ENCODE measurements at places on chromosomes 1 and 21.
A peak's percentile ranks its signal among the peaks of the same experiment; 100 is the strongest.

DNA sequence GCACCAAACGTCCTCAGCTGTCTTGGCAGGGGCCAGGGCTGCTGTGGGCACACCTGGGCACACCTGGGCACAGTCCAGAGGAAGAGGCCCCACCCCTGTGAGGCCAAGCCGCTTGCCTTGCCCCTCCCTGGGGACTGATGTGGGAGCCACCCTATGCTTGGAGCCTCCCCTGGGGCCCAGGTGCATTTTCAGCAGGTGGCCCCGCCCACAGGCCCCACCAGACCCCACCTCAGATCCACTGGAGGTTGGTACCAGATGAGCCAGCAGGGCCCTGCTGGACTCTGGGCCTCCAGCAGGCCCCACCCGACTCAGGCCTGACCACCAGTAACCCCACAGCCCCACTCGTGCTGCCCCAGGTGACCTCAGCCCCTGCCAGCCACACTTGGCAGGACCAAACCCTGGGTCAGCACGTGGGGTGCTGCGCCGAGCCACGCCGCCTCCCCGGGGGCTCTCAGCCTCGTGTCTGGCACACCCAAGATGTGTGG is 8.8 kb downstream of the SLC19A1 start:
- no peak for DNase-seq

DNA sequence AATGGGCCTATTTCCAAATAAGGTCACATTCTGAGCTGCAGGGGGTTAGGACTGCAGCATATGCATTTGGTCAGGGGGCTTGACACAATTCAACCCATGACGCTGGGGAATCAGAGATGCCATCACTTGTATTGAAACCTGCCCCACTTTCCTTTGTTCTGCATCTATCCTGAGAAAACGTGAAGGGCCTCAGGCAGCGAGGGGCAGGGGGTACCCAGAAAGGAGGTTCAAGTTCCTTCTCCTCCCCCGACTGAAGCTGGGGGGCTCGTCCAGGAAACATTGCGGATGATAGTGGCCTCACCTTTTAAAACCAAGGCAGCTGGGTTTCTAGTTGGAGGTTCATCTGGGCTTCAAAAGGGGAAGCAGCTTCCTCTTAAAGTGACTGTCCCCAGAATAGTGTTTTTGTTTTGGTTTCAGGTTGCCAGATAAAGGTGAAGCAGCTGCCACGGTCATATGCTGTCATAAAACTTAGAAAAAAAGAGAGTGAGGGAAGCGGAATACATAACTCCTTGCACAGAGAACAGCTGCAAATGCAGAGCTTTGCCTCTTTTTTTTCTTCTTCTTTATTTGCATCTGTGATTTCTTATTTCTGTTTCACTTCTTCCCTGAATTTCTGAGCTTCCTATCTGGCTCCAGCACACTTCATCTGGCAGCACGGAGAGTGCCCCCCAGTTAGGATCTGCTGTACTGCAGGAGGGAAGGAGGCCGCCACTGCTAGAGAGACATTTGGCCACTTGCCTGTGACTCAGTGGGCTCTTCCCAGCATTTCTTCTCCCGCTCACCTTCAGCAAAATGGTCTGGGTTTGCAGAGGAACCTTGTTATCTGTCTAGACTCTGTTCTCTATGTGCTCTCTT is 142.0 kb downstream of the AJAP1 start:
- DNase-seq, result no peak

DNA sequence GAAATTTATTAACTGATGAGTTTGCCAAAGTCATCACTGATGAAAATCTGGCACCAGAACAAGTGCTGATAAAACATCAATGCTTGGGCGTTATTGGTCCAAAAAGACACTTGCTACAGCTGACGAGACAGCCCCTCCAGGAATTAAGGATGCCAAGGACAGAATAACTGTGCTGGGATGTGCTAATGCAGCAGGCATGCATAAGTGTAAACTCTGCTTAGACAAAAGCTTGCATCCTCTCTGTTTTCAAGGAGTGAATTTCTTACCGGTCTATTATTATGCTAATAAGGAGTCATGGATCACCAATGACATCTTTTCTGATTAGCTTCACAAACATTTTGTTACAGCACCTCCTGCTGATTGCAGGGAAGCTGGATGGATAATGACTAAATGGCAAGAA is 402.0 kb downstream of the LTN1 start:
- no peak for DNase-seq

GRCh38 chr1:5428351-5428750 is 563.9 kb downstream of the NPHP4 start:
- no peak for DNase-seq

DNA sequence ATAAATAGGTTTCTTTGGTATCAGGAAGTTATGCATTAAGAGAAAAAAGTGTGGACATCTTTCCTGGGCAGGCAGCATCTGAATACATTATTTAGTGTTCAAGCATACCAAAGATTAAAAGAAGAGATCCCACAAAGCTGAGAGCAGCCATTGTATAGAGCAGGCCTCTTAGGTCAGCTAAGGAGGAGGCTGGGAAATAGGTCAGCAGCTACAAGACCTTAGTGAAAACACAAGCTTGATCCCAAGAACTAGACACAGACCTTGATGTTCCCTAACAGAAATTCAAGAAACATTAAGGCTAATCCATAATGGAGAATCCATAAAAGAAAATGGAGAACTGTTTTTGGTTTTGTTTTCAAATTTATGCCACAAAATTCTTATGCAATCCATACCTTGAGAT is 135.3 kb upstream of the DPT start:
- DNase-seq, result no peak

GRCh38 chr1:113488576-113489177 is 98.4 kb downstream of the MAGI3 start:
- no peak for DNase-seq

DNA sequence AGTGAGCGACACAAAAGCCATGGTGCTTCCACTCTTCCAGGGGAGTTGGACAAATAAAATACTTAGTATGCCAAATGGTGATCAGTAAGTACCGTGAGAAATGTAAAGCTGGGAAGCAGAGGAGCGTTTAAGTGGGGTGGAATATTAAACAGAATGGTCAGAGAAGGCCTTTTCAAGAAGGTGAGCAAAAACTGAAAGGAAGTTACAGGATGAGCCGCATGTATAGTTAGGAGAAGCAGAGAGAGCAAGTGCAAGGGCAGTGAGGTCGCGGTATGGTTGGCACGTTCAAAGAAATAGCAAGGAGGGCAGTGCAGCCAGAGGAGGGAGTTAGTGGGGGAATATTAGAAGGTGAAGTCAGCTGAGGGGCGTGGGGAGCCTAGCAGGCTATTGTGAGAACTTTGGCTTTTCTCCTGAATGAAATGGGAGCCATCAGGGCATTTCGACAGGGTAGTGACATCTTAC is 748 bp upstream of the ATP6V0B start:
- no peak for DNase-seq

DNA sequence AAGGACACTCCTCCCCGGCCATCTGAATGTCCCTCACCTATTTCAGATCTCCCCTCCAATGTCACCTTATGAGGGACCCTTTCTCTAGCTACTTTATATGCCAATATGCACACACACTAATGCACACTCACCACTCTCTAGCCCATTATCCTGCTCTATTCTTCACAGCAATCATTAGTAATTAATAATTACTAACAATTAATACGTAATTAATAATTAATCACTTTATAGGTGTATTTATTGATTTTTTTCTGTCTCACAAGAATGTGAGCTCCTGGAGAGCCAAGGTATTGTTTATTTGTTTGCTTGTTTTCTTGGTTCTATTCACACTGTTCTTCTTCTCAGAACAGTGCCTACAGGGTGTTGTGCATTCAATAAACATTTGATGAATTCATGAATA is 385.2 kb upstream of the DUSP10 start:
- DNase-seq, result no peak

DNA sequence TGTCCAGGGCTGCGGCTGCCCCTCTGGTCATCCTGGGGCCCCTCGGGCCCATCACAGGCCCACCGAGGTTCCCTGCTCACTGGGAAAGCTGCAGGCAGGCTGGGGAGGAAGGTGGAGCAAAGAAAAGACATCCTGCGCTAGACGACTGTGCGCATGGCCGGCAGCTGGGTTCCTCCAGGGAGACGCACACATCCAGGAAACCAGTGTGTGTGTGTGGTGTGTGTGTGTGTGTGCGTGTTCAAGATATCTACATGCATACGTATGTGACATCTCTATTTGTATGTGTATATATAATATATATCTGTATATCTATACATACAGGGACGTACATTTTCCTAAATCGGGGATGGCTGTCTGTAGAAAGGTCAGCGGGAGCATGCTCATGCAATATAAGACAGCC is 63.7 kb downstream of the ACOT7 start:
- peak; percentile 72 for DNase-seq

DNA sequence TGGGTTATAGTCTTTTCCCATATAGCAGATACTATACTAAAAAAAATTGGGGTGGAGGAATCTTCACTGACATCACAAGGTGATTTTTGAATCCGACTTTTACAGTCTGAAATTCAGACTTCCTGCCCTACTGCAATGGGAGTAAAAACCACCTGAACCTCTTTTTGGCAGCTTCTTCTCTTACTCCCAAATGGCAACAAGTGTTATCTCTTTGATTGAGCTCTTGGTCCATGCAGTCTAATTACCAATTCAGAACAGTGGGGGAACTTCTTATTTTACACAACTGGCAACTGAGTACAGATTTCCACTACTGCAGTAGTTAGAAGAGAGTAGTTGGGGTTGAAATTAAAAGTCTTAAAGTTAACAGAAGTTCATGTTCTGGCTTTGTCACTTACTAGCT is 62.3 kb downstream of the MACF1 start:
- DNase-seq, result no peak

DNA sequence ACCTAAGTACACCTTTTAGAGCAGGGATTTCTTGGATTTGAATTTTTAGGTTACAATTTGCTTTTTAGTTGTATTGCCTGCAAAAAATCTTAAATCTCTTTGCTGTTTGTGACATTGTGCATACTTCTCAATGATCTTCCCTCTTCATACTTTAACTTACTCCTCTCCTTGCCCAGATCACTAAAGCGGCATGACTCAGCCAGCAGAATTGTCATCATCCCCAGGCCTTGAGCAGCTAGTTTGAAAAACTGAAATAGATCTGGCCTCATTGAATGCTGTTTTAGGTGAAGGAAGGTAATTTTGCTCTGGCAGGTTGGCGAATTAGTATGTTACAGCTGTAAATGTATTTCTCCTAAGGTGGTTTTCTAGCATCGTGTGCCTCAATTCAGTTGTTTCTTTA is 145.9 kb downstream of the RYR2 start:
- DNase-seq, result peak; percentile 23
